ENCODE measurements at places on chromosomes 11 and 22. TPM values are rescaled to one million over a fixed set of nuclear protein-coding genes. Genes with fewer than 3 reads are reported as not detected.

DNA sequence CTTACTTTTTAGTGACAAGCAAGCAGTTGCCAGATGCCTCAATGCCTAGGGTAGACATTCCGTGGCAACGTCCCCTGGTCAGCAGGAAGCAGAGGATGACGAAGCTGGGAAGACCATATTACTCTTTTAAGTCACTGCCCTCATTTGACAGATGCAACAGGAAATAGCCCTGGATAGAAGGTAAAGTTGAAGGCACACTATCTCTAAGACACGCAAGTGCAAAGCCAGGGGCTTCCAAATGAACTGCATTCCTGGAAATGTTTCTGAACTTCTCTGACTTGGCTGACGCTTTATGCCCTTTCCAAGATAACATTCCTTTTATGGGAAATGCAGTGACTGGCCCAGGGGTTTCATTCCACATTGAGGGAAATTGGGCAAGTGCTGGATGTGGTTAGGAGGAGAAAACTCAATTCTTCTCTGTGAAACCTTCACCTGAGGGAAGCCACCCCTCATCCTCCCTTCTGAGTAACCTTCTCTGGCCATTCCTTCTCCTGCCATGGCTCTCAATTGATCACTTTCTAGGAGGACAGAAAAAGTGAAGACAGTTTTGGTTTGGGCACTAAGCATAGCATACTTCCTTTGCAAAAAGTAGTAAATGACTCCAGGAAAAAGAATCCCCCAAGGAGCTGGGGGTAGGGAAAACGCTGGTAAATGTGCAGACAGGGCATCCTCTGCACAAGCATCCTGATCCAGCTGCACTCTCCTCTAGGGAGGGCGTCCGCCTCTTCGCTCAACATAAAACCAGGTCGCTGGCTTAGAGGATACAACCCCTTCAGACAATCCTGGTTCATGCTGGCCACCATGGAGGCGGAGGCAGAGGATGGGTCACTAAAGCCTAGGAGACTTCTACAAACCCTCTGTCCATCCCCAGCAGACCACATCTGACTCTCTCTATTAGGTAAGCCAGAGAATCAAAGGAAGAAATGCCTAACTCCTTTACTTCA is 14.5 kb downstream of the PCSK7 start:
- no peak for DNase-seq
- H3K4me1 ChIP-seq, result peaks cover 6% of the 10 kb centered on the region
- H3K27me3 ChIP-seq, result no peaks in the 10 kb centered on the region
- no peak overlapping the region for H3K4me3 ChIP-seq

DNA sequence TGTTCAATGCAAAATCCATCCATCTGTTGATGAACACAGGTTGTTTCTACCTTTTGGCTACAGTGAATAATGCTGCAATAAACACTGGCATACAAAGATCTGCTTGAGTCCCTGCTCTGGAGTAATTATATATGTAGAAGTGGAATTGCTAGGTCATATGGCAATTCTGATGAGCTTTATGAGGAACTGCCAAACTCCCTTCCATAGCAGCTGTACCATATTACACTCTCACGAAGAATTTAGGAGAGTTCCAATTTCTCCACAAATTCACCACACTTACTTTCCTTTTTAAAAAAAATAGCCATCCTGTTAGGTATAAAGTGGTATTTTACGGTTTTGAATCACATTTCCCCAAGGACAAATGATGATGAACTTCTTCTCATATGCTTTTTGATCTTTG is 62.2 kb downstream of the RSF1 start:
- no peak for DNase-seq
- peaks cover 43% of the 10 kb centered on the region for H3K36me3 ChIP-seq
- H3K27me3 ChIP-seq, result no peaks in the 10 kb centered on the region
- H3K4me1 ChIP-seq, result no peaks in the 10 kb centered on the region

GRCh38 chr22:38513063-38513462 is 7.0 kb upstream of the DDX17 start:
- no peak overlapping the region for H3K4me3 ChIP-seq
- H3K4me1 ChIP-seq, result peaks cover 12% of the 10 kb centered on the region
- peaks cover 3% of the 10 kb centered on the region for H3K36me3 ChIP-seq
- peak; percentile 70 for DNase-seq

GRCh38 chr22:24105013-24105360 is 76.3 kb upstream of the SUSD2 start:
- peak overlapping the region; percentile 62 for H3K27ac ChIP-seq
- peaks cover 32% of the 10 kb centered on the region for H3K4me1 ChIP-seq
- H3K27me3 ChIP-seq, result no peaks in the 10 kb centered on the region
- no peak overlapping the region for H3K4me3 ChIP-seq

Gene OR4C11
- total RNA-seq, result not detected

- H3K27me3 ChIP-seq, result no peaks in the 10 kb centered on the region
- DNase-seq, result no peak
Observed at GRCh38 chr22:46857142-46857884, 94.9 kb downstream of the TBC1D22A start.

- no peak overlapping the region for H3K27ac ChIP-seq
- no peak overlapping the region for H3K4me3 ChIP-seq
- H3K36me3 ChIP-seq, result no peaks in the 10 kb centered on the region
Observed at GRCh38 chr11:111905411-111905810, 6.2 kb downstream of the CRYAB start.

DNA sequence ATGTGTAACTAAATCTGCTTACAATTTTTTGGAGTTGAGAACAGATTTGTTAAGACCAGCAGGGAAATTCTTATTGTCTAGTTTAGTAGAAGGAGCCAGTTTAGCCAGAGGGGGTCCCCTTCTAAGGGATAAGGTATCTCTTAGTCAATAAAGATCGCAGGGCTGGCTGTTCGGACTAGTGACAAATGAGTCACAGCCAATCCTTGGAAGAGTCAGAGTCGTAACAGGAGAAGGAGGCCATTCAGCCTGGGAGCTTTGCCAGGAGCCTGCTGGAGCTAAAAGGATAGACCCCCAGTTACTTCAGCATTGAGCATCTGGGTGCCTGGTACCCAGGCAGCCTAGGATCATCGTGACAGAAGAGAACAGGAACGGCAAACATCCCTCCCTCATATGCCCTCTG is 191.6 kb upstream of the ARHGAP20 start:
- no peak overlapping the region for H3K27ac ChIP-seq
- no peaks in the 10 kb centered on the region for H3K27me3 ChIP-seq
- H3K36me3 ChIP-seq, result peaks cover 12% of the 10 kb centered on the region
- DNase-seq, result no peak

Gene CLDN5
- total RNA-seq, result 0.25 TPM

GRCh38 chr11:112459001-112459400 is 198.3 kb upstream of the PLET1 start:
- no peak overlapping the region for H3K4me3 ChIP-seq
- DNase-seq, result no peak

Gene UPK2
- total RNA-seq, result not detected

GRCh38 chr11:76791861-76792260 is 8.7 kb downstream of the TSKU start:
- no peak for DNase-seq
- H3K4me3 ChIP-seq, result no peak overlapping the region
- no peak overlapping the region for H3K27ac ChIP-seq
- H3K4me1 ChIP-seq, result no peaks in the 10 kb centered on the region

DNA sequence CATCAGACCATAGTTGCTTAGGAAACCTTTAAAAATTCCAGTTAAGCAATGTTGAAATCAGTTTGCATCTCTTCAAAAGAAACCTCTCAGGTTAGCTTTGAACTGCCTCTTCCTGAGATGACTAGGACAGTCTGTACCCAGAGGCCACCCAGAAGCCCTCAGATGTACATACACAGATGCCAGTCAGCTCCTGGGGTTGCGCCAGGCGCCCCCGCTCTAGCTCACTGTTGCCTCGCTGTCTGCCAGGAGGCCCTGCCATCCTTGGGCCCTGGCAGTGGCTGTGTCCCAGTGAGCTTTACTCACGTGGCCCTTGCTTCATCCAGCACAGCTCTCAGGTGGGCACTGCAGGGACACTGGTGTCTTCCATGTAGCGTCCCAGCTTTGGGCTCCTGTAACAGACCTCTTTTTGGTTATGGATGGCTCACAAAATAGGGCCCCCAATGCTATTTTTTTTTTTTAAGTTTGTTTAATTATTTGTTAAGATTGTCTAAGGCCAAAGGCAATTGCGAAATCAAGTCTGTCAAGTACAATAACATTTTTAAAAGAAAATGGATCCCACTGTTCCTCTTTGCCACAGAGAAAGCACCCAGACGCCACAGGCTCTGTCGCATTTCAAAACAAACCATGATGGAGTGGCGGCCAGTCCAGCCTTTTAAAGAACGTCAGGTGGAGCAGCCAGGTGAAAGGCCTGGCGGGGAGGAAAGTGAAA is 73.4 kb downstream of the NCAPD3 start:
- no peak for DNase-seq
- peak overlapping the region; percentile 5 for H3K27ac ChIP-seq
- H3K4me3 ChIP-seq, result no peak overlapping the region

- H3K27me3 ChIP-seq, result no peaks in the 10 kb centered on the region
- no peaks in the 10 kb centered on the region for H3K4me1 ChIP-seq
- no peak overlapping the region for H3K27ac ChIP-seq
Observed at GRCh38 chr11:105371311-105371710, 231.7 kb upstream of the CARD18 start.

DNA sequence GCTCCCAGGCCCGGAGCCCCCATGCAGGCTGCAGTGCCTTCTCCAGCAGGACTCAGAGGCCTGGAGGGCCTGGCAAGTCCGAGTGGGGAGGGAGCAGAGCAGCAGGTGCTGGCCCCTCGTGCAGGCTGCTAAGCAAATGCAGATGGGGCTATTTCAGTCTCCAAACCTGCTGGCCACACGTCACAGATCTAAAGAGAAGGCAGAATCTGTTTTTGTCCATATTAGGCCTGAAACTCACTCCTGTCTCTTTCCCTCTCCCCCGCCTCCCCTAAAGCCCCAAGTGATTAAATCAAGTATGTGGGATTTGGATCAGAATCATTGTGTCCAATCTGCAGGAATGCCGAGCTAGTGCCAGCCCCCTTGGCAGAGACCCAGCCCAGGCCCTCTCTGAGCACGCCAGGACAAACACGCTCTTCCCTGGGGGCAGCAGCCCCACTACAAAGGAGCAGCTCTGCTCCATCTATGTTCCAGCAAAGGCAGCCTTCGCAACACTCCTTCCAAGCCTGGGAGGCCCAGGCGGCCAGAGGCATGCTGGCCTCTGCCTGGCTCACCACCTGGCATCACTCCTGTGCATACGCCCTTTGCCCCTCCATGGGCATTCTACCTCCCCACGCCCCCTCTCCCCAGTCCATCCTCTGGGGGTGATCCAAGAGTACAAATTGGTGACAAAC is 26.5 kb downstream of the RPL27A start:
- H3K4me3 ChIP-seq, result no peak overlapping the region
- H3K27me3 ChIP-seq, result no peaks in the 10 kb centered on the region
- no peak overlapping the region for H3K27ac ChIP-seq
- peaks cover 3% of the 10 kb centered on the region for H3K4me1 ChIP-seq
- no peak for DNase-seq

DNA sequence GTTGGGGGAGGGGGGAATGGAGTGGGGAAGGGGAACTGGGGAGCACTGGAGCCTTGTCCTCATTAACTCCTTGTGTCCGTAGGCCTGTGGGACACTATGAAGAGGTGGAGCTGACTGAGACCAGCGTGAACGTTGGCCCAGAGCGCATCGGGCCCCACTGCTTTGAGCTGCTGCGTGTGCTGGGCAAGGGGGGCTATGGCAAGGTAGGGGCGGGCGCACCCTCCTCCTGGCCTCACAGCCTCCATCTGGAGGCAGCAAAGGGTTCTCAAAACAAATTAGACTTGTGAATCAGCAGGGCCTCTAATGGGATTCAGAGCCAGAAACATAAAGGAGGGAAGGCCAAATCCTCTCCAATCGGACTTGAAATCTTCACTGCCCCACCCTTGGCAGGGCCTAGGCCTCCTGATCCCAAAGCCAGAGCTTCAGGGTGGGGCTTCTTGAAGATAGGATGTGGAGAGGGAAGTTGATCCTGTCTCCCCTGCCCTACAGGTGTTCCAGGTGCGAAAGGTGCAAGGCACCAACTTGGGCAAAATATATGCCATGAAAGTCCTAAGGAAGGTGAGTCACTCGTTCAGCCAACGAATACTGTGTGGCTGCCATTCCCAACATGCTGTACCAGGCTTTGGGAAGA is 859 bp downstream of the RPS6KB2 start:
- no peaks in the 10 kb centered on the region for H3K27me3 ChIP-seq
- peak overlapping the region; percentile 94 for H3K27ac ChIP-seq
- peaks cover 28% of the 10 kb centered on the region for H3K36me3 ChIP-seq
- H3K4me3 ChIP-seq, result peak overlapping the region; percentile 95
- H3K4me1 ChIP-seq, result peaks cover 68% of the 10 kb centered on the region

DNA sequence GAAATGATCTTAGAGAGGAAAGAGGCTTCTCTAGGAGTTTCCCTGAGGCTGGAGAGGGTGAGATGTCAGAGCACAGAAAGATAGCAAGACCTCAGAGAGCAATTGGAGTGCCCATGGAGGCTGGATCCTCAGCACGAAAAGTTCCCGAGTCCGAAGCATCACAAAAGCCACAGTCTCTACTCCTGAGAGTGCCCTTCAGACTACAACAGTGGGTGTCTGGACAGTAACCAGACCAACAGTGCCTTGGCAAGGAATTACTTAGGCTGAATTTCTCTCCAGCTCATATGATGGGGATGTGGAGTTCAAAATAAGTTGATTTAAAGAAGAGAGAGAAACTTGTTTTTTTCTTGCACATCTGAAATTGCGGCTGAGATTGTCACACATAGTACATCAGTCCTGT is 31.9 kb upstream of the PSMA1 start:
- peaks cover 59% of the 10 kb centered on the region for H3K36me3 ChIP-seq
- no peak overlapping the region for H3K4me3 ChIP-seq
- H3K4me1 ChIP-seq, result peaks cover 33% of the 10 kb centered on the region
- no peak overlapping the region for H3K27ac ChIP-seq

DNA sequence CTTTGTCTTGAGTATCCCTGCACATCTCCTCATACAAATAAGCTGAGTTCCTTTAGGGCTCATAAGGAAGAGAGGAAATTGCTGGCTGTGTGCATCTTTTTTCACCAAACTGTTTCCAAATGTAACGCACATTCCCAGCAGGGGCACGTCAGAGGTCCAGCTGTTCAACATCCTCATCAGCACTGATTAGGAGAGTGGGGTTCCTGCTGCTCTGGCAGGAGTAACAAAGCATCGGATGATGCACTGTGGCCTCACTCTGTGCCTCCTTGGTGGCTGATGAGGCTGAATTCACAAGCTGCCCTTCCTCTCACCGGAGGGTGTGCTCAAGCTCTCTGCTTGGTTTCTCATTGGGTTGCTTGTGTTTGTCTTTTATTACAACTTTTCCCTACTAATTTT is 35.5 kb upstream of the SLC25A1 start:
- no peaks in the 10 kb centered on the region for H3K36me3 ChIP-seq
- H3K27me3 ChIP-seq, result peaks cover 11% of the 10 kb centered on the region
- no peak for DNase-seq
- no peak overlapping the region for H3K27ac ChIP-seq

GRCh38 chr11:64665411-64665821 is 57.6 kb downstream of the NRXN2 start:
- no peaks in the 10 kb centered on the region for H3K36me3 ChIP-seq
- no peak overlapping the region for H3K27ac ChIP-seq
- no peaks in the 10 kb centered on the region for H3K4me1 ChIP-seq
- no peak for DNase-seq
- peaks cover 2% of the 10 kb centered on the region for H3K27me3 ChIP-seq

GRCh38 chr22:24950272-24950902 is 2.1 kb upstream of the KIAA1671 start:
- no peak overlapping the region for H3K27ac ChIP-seq
- peaks cover 67% of the 10 kb centered on the region for H3K27me3 ChIP-seq
- H3K4me3 ChIP-seq, result peak overlapping the region; percentile 52
- no peaks in the 10 kb centered on the region for H3K36me3 ChIP-seq
- H3K4me1 ChIP-seq, result peaks cover 37% of the 10 kb centered on the region
- DNase-seq, result no peak
